ENCODE measurements at places on chromosomes 16 and 17.

DNA sequence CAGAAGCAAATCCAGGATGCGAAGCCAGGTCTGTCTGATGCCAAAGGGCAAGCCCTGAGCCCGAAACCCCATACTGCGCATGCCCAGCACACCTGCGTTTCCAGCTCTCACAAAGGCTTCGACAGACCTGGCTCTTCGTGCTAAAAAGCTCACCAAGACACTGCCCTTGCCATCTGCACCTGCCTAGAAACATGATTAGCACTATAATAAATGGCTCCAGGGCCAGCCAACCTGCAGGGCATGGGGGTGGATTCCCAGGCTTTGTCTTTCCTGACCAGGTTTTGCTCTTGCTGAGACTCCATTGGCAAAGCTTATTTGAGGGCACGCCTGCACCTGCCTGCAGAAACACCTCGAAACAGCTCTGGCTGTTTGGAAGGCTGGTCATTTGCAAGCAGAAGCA is 14.4 kb upstream of the PLD6 start:
- no peak for DNase-seq

DNA sequence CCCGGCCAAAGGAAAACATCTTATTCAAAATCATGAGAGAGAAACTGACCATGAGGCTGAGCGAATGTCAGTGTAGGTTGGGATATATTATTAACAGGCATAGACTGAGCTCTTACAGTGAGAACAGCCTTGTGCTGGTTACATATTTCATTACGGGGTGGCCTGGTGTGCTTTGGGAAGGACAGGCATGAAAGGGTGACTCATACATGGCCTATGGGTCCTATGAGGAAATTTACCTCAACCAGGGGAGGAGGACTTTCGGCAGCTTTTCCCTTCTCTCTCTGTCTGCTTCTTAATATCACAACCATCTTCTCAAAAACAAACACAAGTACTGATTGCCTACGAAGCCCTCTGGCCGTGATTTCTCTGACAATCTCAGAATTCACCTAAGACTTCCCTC is 579.1 kb downstream of the CDH13 start:
- no peak for DNase-seq

- no peak for DNase-seq
These were observed 5.9 kb downstream of the PRR11 start for GRCh38 chr17:59161477-59161876.

GRCh38 chr16:78258375-78259065 is 159.1 kb downstream of the WWOX start:
- no peak for DNase-seq

DNA sequence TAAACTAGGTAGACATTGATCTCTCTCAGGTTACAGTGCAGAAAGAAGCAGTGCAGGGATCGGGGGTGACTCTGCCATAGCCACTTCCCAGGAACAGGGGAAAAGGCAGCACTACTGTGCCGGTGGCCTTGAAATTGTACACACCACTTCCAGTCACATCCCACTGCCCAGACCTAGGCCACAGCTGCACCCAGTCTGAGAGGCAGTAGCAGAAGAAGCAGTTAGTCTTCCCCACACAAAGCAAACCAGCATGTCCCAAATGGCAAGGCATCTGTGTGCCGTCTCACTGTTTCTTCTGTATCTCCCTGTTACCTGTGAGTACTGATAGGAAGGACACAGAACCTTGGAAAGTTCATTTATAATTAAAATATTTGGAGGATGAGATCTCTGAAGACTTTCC is 47.0 kb downstream of the TMC6 start:
- DNase-seq: no peak

- DNase-seq: no peak
These were observed 156.7 kb downstream of the AXIN2 start for GRCh38 chr17:65404761-65405160.

DNA sequence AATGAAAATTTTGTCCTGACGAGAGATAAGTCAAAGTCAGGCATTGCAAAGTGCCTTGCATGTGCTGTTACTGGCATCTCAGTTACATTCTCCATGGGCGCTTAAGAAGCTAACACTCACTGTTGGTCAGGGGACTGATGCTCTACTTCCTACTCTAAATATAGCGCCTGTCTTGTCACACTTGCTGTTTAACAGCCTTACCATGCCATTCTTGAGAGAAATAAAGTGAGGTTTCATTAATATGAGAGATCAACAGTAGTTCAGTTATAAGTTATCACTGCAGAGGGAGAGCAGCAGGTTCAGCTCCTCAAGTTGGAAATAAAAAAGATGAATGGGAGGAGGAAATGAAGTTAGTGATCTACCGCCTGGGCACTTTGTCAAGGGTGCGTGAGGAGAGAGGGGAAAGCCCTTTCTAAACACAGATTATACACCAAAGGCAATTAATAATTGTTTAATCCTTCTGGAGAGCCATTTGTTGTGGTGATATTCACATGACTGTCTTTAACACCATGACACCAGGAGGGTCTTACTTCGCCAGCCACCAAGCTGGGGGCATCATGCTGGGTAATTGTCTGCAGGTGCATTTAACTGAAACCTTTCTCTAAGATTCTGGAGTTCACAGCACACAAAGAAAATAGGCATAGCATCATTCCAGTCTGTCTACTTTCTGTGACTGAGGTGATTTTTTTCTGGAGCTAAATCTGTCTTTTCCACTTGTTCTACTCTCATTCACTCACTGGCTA is 568.7 kb upstream of the HSBP1 start:
- no peak for DNase-seq

- no peak for DNase-seq
These were observed 201.2 kb upstream of the RPL38 start for GRCh38 chr17:74002241-74002640.

DNA sequence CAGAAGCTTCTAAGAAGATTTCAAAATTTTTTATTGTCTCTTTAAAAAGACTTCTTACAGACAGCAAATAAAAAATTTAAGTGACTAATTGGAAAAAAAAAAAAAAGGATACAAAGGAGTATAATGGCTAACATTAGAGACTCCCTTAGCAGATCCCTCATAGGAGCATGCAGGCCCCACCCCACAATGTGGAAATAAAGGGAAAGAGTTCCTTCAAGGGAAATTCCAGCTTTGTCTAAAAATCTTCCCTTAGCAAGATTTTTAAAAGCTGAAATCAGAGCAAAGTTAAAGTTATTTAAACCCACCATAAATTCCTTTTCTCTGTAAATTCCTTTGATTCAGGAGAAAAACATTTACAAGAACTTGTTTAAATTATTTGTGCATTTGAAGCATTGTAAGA is 32.5 kb upstream of the NOS2 start:
- no peak for DNase-seq

DNA sequence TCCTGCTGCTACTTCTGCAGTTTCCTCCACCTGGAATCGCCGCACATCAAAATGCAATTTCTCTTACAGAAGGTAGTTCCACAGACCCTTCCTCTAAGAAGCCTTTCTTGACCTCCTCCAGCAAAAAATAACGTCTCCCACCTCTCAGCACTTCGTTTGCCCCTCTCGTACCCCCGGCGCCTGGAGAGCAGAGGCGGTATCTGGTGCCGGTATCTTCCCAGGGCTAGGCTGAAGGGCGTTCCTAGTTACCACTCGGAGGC is 482 bp downstream of the DCTPP1 start:
- DNase-seq: no peak

DNA sequence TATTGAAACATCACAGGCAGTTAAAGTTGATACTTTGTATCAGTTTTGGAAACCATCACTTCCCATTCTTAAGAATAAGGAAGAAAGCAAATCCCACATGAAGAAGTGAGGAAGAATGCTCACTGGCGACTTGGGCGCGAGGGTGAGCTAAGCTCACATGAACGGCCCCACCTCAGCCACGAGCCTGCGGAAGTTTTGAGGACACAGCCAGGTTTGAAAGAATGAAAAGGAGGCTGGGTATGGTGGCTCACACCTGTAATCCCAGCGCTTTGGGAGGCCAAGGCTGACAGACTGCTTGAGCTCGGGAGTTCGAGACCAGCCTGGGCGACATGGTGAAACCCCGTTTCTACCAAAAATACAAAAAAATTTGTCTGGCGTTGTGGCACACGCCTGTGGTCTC is 110.3 kb upstream of the CHMP6 start:
- no peak for DNase-seq

GRCh38 chr17:74759941-74760340 is 11.5 kb downstream of the NHERF1 start:
- no peak for DNase-seq

GRCh38 chr17:50588391-50589049 is 28.0 kb downstream of the CACNA1G start:
- DNase-seq: no peak

Data from effector CD4-positive, alpha-beta T cell (primary cell).